Activated naive CD4-positive, alpha-beta T cell (primary cell): ENCODE measurements at places on chromosomes 2 and 18.

GRCh38 chr2:120169020-120169419 is 54.2 kb downstream of the TMEM185B start:
- no peak for DNase-seq

DNA sequence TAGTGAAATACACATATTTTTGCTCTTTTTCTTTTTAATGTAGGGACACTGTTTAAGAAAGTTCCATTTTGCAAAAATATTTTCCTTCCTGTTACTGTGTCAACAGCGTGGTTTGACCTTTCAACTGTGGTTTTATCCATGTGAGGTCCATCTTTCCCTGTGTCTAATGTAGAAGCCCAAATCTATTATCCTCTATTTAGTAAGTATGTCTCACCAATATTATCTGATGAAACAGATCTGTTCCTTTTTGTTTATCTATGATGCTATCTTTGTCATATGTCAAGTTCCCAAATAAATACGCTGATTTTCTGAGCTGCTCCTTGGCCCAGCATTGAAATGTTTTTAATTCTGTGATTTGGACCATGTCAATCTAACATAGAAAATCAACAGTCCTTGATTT is 3.5 kb upstream of the ARHGAP15 start:
- no peak for DNase-seq

GRCh38 chr2:100910111-100910510 is 90.2 kb downstream of the NPAS2 start:
- no peak for DNase-seq

DNA sequence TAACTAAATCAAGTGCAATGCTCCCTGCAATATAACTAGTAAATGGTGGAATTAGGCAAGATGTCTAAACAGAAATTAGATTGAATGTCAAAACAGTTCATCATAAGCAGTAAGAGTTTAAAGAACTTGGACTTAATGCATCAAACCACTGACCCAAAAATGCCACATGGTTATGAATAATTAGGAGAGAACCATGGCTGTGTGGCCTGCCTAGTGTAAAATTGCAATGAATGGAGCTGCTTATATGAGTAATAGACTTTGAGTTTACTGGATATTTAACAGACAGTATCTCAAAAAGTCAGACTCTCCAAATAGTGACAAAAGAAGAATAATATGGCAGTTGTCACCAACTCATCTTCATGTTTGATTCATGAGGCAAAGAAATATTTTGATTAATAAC is 101.6 kb upstream of the COL5A2 start:
- DNase-seq = no peak

- peak; percentile 4 for DNase-seq
These were observed 580 bp downstream of the NEDD4L start for GRCh38 chr18:58044370-58045241.

DNA sequence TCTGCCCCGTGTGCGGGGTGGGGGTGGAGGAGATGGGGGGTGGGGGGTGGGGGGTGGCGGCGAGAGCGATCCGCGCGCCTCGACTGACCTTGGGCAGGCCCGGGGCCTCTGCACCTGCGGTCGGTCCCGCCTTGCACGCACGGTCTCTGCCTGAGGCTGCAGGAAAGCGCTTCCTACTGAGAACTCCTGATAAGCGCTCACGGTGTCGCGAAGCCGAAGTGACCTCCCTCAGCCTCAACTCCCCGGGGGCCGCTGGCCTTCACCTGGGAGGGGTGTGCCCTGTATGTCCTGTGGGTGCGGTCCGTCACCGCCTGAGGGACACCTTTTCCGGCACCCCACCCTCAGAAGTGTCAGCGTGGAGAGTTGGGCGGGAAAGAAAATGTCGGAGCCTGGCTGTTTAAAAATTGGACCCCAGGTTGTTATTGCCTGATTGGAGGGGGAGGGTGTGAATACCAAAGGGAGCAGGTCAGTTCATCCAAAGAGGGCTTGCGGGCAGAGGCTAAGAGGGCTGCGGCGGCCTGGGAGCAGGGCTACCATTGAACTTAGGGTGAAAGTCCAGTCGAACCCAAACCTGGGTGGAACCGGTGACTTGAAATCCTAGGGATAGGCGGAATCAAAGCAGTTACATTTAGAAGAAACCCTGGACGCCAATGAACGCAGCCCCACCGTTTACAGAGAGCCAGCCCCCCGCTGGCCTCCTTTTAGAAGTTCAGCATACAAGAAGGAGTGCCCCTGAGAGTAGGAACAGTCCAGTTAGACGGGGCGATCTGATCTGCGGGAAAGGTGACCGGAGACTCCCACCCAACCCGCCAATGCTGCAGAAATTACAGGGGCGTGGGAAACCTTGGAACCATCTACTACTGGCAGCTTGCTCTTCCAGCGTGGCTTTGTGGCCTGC is 1.2 kb downstream of the MAL start:
- DNase-seq = peak; percentile 20

GRCh38 chr2:23603581-23603980 is 218.6 kb downstream of the KLHL29 start:
- no peak for DNase-seq

DNA sequence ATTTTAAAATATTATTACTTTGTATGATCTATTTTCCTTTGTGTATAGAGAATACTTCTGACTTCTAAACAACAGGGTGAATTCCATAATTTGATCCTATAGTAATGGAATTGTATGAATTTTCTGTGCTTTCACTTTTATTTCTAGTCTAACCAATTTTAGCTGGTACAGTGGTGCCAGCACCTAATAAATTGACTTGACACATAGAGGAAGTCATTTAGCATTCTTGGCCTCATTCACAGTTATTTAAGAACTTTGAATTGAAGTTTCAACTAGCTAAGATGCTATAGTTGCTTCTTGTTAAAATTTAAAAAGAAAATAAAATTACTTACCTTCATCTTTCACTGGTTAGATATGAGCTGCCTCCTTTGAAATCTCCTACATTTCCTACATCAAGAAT is 220.4 kb downstream of the CPS1 start:
- no peak for DNase-seq

GRCh38 chr2:224038049-224038829 is 847 bp downstream of the SERPINE2 start:
- DNase-seq = peak; percentile 10

DNA sequence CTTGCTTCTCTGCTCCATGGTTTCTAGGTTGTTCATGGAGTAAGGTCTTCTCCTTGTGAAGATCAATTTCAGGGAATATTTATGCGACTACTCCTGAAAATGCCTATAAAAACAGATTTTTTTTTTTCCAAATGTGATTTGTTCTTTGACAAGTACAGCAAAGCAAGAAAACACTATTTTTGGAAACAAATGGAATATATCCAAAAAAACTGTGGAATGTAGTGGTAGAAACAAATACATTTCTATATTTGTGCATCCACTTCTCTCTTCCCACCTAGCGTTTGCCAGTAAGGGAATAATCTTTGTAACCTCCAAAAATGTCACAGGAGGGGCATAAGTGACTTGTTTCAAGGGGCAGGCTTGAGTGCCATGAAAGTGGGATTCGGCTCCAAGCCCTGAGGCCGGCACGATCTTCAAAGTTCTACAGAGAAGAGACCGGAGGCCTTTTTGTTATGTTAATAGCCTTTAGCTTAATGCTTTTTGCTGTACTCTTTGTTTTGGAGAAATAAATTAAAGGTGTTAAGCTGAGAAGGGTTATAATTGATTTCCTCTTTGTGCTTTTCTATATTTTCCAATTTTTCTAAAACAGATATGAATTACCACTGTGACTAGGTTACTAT is 200.6 kb downstream of the NRP2 start:
- DNase-seq = no peak

DNA sequence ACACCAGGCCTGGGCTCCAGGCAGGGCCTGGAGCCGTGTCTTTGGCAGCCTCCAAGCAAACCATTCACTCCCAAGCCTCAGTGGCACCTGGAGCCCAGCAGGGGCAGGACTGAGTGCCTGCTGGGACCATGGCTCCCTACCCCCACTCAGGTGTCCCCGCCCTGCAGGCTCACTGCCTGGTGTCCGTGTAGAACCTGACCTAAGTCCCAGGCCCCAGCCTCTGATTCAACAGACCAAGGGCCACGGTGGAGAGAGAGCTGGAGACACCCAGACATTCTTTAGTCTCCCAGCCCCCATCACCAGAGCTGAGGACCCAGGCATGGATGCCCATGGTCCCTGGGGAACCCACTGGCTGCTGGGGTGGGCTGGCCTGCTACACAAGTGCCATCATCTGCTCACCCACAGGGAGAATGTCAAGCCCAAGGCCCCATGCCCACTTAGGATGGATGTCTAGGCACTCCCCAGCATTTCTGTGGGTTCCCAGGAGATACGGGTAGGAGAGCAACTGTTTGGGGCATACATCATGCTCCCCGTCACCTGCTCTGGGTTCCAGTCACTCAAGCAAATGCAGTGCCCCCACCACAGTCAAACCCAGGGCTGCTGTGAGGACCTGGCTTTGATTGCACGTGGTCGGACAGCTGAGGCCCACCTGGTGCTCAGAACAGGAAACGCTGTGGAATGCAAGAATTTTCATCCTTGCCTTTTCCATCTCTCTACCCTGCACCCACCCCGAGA is 42.9 kb upstream of the ATG16L1 start:
- DNase-seq = no peak

DNA sequence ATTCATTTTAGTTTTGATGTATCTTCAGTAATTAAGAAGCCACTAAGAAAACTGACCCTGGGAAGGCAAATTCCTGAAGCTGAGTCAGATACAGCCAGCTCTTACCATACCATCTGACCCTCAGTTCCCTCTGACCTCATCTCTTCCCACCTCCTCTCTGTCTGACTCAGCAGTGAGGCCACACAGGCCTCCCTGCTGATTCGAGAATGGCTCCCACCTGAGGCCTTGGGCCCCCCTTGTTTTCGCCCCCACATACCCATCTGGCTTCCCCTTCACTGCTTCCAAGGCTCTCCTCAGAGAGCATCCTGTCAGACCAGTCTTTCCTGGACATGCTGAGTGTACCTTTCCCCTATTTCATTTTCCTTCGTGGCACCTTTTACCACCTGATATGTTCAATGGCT is 71.0 kb upstream of the CYP1B1 start:
- DNase-seq = no peak

- DNase-seq = no peak
These were observed 75.0 kb upstream of the MSTN start for GRCh38 chr2:190137561-190137960.

DNA sequence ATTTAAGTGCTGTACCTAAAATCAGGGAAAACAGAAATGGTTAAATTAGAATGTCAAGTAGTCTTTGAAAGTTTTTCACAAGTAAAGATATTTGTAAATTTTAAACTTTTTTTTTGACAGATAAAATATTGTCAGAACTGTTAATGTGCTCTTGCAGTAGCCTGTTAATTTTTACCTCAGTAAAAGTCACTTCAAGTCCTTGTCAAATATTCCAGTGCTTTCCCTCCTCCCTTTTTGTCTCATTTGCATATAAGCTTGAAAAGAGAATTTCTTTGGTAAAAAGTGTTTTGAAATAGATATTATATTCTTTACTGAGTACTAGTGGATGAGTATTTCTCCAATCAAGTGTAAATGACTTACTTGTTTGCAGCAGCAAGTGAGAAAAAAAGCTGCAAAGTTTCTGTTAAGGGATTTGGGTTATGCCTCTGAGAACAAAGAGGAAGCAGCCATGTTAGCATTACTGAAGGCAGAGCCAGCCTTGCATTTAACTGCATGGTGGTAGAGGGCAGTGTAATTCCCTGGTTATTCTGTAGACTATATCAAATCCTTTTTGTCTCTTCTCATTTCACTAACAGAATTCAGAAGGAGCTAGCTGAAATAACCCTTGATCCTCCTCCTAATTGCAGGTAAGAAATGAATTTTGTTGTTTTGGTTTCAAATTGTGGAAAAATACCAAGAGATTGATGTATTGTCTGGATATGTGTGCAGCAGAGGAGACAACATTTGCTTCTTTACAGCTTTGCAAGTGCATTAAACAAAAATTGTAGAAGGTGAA is 3.2 kb downstream of the UBE2E3 start:
- no peak for DNase-seq

DNA sequence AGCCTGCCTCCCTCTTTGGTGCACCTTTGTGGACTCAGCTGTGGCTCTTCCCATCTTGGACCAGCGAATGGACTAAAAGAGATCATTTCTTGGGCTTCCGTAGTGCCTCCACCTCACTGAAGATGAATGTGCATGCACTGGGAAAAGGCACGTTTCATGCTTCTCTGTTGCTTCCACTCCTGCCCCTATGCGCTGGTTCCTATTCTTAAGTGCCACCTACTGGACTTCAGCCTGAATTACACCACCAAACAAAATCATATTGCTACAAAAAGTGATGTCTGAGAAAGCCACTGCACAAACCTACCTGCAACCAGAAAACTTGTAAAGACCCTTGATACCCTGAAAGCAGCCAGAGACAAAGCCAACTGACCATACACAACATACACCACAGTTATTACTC is 695.6 kb downstream of the TSN start:
- DNase-seq = no peak

- peak; percentile 16 for DNase-seq
These were observed 123.8 kb upstream of the DLX2 start for GRCh38 chr2:172226244-172227061.

DNA sequence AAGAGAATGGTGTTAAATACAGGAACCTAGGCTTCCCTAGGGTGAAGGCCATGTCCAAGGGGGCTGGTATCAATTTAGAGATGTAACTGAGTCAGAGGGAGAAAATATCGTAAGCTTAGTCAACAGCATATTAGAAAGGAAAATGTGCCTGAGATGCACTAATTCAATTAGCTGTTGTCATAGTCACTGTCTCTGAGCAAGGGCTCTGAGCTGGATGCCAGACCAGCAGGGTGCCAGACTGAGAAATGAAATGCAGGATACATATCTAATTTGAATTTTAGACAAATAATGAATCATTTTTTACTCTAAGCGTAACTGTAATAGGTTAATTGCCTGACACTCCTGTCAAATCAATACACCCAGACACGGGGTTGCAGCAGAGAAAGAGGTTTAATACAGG is 11.4 kb upstream of the SLC35F6 start:
- DNase-seq = no peak

- no peak for DNase-seq
These were observed 122.6 kb upstream of the OTX1 start for GRCh38 chr2:62928015-62928414.

DNA sequence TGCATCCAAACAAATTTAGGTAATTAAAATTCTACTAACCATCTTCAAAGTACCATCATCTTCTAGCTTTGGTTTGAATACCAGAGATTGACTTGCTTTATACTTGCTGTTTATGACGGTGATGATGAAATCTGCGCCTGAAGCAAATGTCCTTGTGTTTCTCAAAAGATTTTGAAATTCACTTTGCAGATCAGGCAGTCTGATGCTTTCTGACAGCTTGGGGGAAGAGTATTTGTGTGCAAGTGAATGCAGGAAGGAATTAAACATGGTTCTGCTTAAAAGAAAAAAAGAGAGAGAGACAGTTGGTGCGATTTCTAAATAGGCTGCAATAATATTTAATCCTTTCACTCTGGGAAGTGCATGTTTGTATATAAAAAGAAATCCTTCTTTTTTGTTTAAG is 29.6 kb downstream of the CSRNP3 start:
- no peak for DNase-seq

- no peak for DNase-seq
These were observed 127.6 kb downstream of the DYM start for GRCh38 chr18:49332706-49333406.

DNA sequence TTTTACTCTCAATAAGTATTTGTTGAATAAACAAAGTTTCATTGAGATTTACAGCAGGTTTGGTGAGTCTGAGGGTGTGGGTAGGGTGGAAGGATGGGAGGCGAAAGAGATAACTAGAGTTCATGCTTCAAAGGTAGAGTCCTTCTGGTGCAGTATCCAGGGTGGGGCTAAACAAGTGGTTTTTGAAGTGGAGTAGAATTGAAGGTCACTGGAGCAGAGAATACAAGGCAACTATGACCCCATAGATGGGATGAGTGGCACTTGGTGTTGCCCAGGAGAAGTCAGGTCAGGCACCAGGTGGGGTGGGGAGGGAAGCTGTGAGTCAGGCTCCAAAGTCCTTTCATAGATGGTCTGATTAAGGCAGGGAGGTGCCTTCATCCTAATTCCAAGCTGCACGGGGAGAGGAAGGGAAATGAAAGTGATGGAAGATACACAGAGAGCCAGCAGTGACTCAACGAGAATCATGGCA is 6.6 kb upstream of the CAB39 start:
- DNase-seq = no peak
